Activated T-helper 1 cell treated with anti-CD3 and anti-CD28 coated beads, Interleukin-2, amount 50 U/mL, for 16 hours (primary cell): ENCODE measurements at places on chromosomes 6 and 20.

DNA sequence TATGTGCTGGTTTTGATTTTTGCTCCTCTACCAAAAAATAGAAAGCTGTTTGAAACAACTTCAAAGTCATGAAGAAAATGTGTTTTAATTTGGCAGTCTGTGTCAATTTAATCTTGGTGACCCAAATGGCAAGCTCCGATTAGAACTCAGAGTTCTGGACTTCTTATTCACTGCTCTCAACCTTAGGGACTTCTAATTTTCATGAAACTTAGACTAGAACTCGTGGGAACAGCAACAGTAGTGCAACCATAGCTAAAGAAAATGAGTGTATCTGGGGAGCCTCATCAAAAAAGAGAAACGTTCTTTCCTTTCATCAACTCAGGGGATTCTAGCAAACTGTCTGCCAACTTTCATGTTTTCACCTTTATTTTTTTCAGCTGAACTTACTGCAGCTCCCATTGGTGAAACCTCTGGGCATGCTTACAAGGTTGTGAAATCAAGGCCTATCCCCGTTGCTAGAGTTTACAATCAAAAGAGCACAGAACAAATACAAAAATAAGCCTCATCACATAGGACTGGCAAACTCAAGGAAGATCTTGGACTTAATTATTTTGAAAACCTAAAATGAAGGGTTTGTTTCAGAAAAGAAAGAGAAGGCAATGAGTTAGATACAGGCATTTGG lies 114.0 kb upstream of the HSF2 start:
- DNase-seq = no peak

DNA sequence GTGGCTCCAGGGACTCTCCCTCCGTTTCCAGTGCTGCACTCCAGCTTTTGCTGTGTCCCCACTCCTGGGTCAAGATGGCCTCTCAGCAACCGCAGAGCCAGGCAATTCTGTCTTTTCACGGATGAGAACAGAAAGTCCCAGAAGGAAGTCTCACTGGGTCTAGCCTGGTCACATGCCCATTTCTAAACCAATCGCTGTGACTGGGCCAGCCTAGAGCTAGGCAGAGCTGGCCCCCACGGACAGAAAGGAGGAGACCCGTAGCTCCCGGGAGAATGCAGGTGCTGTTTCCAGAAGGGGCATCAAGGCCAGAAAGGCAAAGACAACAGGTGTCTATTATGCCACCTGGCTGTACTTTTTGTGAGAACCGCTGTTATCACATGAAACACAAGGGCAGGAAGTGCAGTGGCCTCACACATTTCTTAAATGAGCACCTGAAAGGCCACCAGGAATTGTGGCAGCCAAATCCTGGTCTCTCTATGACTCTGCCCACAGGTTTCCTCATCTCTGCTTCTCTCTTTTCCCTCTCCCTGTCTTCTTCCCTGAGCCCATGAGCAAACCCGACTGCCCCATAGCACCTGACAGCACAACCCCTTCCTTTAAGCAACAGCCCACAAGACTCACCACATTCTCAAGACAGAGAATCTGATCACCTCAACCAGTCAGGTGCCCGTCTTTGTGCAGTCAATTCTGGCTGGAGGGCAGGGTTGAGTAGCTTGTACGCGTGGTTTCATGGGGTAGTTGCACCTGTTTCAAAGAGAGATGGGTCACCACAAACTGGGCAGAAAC lies 37.1 kb upstream of the B4GALT5 start:
- no peak for DNase-seq

DNA sequence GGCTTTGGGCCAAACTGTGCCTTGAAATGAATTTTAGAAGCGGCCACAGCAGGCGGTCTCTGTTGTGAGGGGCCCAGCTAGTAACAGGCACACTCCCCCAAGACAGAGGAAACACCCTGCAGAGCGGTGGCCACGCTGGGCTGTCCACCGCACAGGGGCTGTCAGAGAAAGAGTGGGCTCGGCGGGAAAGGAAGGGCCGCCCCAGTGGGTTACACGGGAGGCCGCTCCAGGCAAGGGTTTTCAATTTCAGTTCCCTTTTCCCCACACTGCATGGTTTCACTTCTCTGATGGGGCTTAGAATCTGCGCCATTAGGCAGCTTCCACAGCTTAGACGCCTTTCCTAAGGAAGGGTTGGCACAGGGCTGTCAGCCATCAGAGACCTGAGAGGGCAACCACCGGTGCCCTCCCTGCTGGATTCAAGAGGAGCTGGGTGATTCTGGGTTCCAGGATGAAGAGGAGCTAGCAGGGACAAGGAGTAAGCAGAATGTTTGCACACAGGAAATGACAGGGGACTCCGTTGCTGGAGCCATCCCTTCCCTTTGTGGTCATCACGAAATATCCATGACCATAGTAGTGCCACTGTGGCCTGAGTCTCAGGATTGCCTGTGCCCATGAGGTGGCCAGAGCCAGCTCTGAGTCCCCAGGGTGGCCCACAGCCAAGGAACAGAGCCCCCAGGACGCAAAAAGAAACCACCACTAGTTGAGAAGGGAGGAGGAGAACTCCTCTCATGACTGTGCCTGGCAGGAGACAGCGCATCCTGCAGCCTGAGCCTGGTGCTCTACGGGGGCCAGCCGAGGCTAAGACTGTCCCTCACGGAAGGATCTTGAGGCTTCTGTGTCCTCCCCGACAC lies 282.7 kb downstream of the NRN1 start:
- no peak for DNase-seq

- DNase-seq = peak; percentile 8
These were observed 2.1 kb downstream of the MYLIP start for GRCh38 chr6:16130932-16131387.

DNA sequence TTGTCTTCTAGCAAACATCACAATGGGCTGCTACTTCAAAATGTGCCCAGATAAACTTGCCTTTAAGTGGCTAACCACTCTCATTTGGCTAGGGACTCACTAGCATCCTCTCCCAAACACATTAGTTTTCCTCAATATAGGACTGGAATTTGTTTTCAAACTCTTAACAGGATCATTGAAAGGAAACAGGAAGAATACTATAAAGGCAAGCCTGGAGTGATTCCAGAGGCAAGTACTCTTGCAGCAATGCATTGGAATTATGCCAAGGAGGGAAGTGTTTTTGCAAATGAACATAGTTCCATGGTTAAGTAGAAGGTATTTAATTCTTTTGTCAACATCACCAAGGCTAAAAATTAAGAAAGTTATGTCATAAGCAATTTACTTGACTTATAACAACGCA lies 12.2 kb downstream of the EPHA7 start:
- DNase-seq = no peak

GRCh38 chr6:101605874-101606273 lies 212.4 kb downstream of the GRIK2 start:
- no peak for DNase-seq

DNA sequence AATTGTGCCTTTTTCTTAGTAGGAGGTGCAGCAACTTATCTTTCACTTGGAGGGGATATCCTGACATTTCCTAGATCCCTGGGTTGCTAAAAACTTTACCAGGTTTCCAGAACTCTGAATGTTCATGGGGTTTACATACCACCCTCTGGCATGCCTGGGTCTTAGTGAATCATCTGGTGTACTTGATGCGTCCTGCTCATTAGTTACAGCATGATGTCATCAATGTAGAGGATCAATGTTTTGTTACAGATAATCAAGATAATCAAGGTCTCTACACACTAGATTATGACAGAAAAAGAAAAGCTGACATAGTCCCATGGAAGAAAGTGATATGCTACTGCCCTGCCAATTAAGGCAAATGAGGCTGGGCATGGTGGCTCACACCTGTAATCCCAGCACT lies 27.0 kb downstream of the FITM2 start:
- no peak for DNase-seq

DNA sequence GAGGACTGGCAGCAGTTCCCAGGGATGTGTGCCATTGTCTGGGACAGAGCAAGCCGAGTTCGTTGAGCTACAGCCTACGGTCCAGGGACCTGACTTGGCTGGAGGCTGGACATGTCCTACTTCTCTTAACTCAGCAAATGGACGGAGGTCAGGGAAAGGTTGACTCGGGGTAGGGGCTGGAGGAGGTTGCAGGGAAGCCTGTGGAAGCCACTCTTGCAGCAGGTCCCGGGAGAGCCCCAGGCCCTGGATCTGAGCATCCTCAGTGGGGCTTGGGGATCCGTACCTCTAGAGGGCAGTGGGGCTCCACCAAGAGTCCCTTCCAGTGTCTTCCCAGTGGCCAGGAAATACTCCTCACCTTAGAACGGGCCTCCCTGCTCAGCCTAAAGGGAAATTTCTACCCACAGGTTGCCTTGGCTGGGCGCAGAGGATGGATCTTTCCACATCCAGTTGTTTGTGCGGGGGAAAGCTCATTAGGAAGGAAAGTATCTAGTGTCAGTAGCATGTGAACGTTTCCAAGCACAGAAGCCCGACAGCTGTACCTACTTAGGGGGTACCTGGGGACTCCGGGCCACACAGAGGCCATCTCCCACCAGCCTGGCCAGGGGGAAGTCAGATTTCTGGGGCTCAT lies 170.2 kb downstream of the NFATC2 start:
- peak; percentile 25 for DNase-seq

DNA sequence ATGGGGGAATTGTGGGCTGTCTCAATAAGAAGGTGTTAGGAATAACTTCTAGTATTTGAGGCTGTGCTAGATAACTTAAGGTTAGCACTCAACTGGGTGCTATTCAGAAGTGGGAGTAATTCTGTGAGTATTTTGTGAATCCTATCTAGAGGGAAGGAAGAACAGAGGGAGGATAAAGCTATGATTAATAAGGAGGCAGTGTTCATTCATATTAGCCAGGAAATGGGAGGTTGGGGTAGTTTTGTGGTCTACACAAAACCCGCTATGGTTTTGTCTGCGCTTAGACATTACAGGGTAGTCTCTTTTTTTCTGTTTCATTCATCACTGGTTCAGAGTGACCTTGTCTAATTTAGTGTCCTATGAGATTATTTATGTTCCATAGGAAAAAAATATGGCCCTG lies 341.0 kb downstream of the ARHGAP18 start:
- no peak for DNase-seq

DNA sequence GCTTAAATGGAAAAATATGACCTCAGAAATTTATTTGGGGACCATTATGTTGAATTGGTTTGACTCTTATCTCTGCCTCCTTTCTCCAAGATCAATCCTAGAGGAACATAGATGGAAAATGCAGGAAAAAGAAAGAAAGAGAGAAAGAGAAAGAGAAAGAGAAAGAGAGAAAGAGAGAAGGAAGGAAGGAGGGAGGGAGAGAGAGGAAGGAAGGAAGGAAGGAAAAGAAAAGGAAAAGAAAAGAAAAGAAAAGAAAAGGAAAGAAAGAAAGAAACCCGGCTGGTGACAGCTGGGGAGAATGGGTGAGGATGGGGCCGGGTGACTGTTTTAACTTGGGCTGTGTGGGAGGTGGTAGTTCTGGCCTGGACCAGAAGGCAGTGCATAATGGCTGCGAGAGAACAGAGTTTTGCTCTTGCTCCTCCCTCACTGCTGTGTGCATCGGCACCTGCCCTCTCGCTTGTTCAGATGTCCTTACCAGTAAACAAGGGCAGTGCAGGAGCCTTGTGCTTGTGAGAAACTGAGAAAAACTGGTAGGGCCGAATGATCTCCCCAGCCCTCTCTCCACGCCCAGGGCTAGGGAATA lies 24.7 kb downstream of the GLO1 start:
- no peak for DNase-seq

- DNase-seq = no peak
These were observed 5.3 kb upstream of the TGM2 start for GRCh38 chr20:38170219-38170825.

GRCh38 chr6:82113231-82113630 lies 134.3 kb downstream of the IBTK start:
- DNase-seq = no peak

DNA sequence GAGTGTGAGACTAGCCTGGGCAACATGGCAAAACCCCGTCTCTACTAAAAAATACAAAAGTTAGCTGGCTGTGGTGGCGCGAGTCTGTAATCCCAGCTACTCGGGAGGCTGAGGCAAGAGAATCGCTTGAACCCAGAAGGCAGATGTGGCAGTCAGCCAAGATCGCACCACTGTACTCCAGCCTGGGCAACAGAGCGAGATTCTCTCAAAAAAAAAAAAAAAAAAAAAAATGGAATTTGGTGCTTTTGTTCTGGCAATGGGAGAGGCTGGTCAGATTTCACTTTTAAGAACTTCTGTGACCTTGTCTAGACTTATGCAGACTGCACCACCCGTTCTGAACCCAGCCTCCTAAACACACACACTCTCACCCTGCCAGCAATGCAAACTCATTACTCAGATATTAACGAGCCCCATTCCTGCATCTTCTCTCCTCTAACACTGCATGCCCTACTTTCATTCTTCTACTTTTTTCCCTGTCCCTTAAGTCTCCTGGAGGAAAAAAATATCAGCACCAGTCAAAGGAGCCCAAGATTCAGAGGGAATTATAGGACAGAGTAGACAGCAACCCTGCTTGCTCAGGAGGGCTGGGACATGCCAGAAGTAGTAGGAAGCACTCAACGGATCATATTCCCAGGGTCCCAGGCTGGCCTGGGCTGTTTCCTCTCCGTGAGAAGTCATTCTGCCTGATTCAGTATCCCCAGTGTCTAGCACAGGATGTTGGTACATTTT lies 4.4 kb downstream of the MOCS1 start:
- DNase-seq = no peak

DNA sequence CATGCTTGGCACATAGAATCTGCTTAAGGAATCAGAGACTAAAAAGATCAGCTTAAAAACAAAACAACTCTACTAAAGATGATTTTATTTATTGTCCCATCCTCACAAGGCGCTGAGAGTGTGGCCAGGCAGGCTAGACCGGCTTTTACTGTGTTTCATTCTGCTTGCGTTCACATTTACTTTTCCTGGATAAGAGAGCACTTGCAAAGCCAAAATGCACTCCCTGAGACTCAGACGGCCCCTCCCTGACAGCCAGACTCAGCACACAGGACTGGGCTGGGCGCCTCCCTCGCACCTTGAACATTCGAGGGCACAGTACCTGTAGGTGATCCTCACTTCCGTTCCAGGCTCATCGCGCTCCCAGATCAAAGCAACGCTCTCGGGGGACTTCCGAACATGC lies 10.2 kb downstream of the ACSS1 start:
- no peak for DNase-seq

GRCh38 chr20:57716901-57717300 lies 7.1 kb upstream of the PMEPA1 start:
- no peak for DNase-seq

GRCh38 chr6:1170794-1171193 lies 141.1 kb upstream of the FOXQ1 start:
- DNase-seq = no peak

DNA sequence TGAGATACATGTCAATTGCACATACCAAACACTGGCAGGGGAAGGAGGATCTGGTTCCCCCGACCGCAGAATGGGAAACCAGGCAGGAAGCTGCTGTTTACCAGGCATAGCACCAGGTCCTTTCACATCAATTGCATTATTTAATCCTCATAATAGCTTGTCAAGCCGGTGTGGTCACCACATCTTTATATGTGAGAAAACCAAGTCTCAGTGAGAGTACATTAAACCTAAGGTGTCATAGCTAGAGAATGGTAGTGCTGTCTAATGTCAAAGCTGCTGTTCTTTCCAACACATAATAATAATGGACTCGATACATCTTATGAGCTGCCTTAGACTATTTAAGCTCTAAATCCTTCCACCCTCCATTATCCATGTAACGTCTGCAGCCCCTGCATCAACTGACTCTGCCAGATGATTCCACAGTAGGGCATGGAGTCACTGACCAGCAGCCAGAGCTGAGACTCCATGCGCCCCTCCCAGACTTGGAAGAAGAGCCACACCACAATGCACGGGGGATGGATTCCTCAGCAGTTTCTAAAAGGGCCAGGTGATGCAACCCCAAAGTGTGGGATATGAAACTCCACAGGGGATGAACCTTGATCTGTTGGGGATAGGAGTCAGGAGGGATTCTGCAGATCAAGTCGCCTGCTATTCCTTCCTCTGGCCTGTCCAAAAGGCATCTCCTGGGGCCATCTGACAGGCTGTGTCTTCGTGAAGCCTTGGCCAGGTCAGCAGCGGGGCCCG lies 71.8 kb downstream of the GPR6 start:
- DNase-seq = no peak

GRCh38 chr20:53077373-53078205 lies 105.4 kb downstream of the TSHZ2 start:
- no peak for DNase-seq
